ENCODE measurements at places on chromosomes 5 and 9.

GRCh38 chr5:16866795-16867576 is 69.1 kb downstream of the MYO10 start:
- DNase-seq: no peak

- DNase-seq: no peak
Measured at GRCh38 chr5:168920019-168920810, 341.0 kb upstream of the PANK3 start.

DNA sequence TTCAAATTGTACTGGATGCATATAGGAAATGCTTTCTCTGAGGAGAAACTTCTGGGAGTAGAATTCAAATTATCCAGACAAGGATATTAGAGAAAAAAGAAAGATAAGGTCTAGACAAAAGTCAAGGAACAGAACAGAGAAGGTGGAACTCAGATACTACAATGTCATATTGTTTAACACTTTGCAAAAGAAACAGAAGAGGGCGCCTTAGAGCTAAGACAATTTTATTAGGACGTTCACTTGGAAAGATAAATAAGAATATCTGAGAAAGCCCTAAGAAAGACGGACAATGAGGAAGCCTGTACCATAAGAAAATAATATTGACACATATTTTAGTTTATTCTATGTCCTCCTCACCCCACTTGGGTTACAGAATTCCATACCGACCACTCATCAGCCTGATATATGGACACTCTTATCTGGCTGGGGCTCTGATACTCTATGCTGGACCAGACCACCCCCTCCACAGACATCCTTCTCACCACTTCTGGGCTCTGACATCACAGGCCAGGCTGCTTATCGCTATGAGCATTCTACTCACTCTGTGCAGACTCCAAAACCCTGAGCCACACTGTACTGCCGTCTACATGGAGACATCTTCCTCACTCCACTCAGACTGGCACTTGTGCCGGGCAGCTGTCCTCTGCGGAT is 9.1 kb upstream of the AK3 start:
- DNase-seq: no peak

GRCh38 chr5:158785397-158785796 is 314.3 kb downstream of the EBF1 start:
- DNase-seq: no peak

GRCh38 chr9:6034954-6035353 is 19.5 kb upstream of the RANBP6 start:
- DNase-seq: no peak
